Fibroblast of upper back skin (primary cell): ENCODE measurements at places on chromosomes 7 and 10.

DNA sequence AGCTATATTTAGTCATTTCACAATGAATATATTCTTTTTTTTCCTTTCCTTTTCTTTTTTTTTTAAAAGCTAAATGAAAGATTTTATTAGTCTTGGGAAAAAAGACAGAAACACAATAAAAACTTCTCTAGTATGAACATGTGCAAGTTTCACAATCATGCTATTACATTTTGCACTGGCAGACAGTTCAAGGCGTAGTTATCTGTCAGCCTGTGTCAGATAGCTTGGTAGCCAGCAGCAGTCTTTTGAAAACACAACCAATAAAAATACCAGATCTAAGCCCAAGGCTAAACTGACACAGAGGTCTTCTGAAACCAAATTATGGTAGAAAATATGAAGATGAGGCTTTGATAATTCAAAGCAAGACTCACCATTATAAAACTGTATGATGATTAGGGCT is 205.8 kb upstream of the TEX47 start:
- DNase-seq, result no peak

DNA sequence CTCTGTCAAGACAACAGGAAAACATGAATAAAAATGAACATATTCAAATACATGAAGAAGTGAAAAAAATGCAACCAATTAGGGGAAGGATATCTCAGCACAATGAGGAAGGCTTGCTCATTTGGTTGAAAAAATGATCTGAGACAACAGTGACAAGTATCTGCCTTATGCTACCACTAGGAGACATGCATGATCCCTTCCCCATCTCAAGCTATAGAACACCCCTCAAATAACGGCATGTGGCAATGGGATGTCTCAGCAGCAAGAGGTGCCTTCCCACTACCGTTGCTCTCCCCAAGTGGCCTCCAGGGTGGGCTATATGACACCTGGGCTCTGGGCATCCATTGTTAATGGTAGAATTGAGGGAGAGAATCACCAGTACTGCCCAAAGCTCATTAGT is 98.1 kb upstream of the RSU1 start:
- no peak for DNase-seq

DNA sequence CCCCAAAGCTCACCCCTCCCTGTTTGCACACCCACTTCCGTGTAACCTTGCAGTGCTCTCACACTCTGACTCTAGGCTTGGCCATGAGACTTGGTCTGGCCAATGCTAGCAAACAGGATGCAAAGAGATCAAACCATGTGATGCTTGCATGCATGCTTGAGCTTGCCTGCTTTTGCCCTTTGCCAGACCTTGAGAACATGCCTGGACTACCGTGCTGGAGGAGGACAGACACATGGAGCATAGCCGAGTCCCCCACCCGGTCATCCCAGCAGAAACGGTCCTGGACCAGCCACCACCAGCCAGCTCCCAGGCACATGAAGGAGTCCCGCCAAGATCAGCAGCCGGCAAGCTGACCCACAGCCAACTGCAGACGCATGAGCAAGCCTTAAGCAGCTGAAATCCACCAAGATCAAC is 23.4 kb downstream of the PYROXD2 start:
- peak; percentile 11 for DNase-seq

GRCh38 chr7:133771788-133772419 is 355.2 kb upstream of the LRGUK start:
- DNase-seq, result no peak

DNA sequence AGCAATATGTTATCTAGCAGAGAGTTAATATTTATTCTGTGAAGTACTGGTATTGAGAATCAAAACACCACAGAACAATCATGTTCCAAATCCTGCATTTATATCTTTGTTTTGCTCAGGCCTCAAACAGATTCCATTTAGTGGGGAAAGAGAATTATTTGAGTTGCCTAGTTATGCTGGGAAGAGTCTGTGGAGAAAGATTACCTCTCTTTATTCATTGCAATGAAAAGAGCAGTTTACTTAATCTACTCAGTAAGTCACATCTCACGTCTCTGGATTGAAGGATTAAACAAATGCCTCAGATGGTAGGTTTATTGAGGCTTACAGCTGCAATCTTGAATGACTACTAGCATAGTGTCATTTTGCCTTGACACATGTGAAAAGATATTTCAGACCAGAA is 76.4 kb downstream of the RUNDC3B start:
- no peak for DNase-seq

GRCh38 chr10:3886191-3886590 is 101.2 kb upstream of the KLF6 start:
- peak; percentile 53 for DNase-seq

GRCh38 chr10:77529050-77529576 is 108.5 kb downstream of the KCNMA1 start:
- DNase-seq, result no peak

GRCh38 chr10:103580430-103580829 is 86.9 kb downstream of the NEURL1 start:
- DNase-seq, result no peak

GRCh38 chr7:37557571-37558209 is 109.0 kb upstream of the ELMO1 start:
- no peak for DNase-seq

DNA sequence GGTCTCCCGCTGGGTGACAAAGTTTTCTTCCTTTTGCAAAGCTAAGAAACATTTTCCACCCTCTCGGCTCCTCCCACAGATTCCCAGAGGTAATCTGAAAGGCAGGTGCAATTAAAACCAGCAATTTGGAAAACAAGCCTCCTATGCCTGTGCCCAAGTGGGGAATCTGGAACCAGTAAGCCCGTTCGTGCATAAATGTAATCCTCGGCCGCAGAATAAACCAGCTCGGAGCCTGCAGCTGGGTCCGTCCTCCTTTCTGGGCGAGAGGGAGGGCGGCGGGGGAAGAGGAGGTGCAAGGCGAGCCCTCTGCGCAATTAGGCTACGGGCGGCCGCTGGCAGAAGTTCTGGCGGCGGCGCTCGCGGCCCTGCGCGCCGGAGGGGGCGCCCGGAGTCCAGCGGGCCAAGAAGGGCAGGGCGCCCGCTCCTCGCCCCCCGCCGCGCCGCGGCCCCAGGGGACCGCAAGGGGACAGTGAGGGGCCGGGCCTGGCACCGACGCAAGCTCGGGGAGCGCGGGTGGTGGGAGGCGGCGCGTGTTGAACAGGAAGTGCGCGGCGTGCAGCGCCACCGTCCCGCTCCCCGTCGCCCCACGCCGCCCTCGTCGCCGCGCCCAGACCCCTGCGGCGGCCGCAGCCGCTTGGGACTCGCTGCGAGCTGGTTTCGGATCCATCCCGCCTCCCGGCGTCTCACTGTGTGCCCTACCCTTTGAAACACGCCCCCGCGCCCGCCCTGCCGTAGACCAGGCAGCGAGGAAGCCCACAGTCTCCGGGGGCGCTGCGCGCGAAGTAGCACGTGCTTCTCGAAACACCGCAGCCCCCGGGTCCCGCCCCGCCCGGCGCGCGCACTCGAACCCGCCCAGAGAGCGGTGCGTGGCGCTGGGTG is at the start of gene PRKAG2:
Gene PRKAG2 (minus strand): TSS at position 217 of the 879 bp plus-strand sequence. CDS start 495 bp downstream, outside the sequence.
- no peak for DNase-seq

DNA sequence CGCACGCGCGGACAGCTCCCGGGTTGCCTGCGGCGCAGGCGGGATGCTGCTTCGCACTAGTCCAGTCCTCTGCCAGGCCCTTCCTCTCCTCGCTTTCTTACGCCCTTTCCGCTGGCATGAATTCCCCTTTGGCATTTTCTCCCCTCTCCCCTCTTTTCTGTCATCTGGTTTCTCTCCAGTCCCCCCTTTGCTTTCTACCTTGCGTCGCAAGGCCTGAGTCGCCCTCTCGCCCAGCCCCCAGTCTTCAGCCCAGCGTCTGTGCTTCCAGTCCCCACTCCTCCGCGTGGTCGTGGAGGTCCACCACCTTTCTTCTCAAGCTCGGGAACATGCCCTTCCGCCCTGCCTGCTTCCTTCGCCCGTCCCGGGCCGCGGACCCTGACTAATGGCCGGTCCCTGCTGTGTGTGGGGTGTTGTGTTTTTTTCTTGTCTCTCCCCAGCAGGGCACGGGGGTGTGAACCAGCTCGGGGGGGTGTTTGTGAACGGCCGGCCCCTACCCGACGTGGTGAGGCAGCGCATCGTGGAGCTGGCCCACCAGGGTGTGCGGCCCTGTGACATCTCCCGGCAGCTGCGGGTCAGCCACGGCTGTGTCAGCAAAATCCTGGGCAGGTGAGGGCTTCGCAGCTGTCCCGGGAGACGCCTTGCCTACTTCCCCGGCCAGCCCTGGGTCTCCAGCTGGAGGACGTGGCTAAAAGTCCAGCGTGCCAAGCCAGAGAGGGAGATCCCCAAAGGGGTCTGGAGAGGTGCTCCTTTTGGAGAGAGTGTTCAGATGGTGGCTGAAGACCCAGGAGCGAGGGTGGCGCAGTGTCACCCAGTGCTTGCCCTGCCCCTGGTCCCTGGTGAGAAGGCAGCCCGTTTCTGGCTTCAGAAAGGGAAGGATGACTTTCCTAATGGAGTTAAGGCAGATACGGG is 4.2 kb downstream of the PAX2 start:
- no peak for DNase-seq

DNA sequence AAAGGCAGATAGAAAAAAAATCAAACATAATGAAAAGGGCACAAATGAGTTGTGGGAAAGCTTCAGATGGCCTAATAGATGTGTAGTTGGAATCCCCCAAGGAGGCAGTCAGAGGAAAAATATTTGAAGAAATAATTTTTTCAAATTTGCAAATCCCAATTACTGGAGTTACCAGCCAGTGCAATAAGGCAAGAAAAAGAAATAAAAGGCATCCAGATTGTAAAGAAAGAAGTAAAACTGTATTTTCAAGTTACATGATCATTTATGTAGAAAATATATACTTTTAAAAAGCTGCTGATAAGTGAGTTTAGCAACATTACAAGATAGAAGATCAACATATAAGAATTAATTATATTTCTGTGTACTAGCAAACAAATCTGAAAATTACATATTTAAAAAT is 329.0 kb downstream of the SDK1 start:
- DNase-seq, result no peak

GRCh38 chr7:127252377-127252713 is 396 bp downstream of the GRM8 start:
- DNase-seq, result no peak

DNA sequence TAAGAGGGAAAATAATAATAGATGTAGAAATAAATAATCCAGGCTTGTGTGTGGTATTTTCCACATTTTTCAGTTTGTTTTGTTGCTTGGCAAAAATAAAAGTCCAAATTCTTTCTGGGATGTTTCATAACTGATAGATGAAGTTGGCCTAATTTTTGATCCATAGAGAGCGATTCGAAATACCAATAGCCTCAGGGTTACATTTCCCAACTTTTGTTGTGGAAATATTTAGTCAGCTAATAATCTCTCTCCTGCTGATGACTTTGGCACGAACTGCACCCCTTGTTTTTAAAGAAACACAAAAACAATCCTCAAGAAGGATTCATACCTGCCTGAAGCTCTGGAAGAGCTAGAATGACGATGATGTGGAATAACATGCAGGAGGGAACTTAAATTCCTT is 483.2 kb downstream of the ADRA2A start:
- DNase-seq, result no peak

GRCh38 chr10:124153023-124153826 is 59.8 kb upstream of the CHST15 start:
- peak; percentile 83 for DNase-seq

- DNase-seq, result no peak
Measured at GRCh38 chr7:2964208-2964607, 79.5 kb downstream of the CARD11 start.
